Activated T-helper 1 cell treated with anti-CD3 and anti-CD28 coated beads, Interleukin-12 subunit alpha, Interleukin-12 subunit beta, Interleukin-2, Interleukin-4 antibody, amounts not matched to agents 30 ng/mL and 10 ng/mL and 1 ng/mL, durations not matched to agents 14 hours and 24 hours and 36 hours (primary cell): ENCODE measurements at places on chromosomes 13 and 19. TPM values are rescaled to one million over a fixed set of nuclear protein-coding genes. Genes with fewer than 3 reads are reported as not detected.

The MAP4K1 gene
- total RNA-seq = 159 and 182 TPM in 2 replicates

The P2RY11 gene
- 64.4 and 64.9 TPM in 2 replicates for total RNA-seq

The ACER1 gene
- 0.24 TPM in 1 of 2 replicates, not detected in the other for total RNA-seq

DNA sequence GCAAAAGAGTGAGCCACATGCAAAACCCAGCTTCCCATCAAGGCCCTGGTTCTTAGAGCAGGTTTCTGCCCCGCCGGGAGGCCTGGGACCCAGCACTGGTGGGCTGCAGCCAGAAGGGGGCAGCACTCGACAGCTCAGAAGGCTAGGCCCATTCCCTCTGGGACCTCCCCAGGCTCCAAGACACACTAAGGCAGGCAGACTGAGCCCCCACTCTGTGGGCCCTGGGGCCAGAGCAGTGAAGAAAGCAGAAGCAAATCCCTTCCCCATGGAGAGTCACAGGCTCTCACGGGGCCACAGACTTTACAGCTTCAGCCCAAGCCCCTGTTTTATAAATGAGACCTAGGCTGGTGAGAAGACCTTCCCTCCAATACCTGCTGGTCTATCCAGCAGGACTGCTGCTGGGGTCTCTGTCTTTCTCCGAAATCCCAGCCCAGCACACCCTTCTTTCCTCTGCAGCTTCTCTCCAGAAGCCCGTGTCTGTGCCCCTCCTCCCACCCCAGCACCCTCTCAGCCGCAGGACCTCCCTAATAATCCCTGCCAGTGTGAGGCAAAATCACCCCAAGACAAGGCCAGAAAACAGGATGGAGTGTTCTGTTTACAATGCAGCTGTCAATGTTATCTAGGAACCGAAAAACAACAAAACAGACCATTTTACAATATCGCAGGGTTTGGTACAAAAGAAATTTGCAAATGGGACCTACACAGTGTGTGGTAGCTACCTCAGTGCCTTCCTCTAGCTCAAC is 109.3 kb downstream of the ABCC4 start:
- H3K4me3 ChIP-seq = no peak overlapping the region
- H3K36me3 ChIP-seq = peaks cover 2% of the 10 kb centered on the region
- H3K27ac ChIP-seq = no peak overlapping the region
- DNase-seq = peak; percentile 24
- no peaks in the 10 kb centered on the region for H3K27me3 ChIP-seq
- peaks cover 11% of the 10 kb centered on the region for H3K4me1 ChIP-seq

DNA sequence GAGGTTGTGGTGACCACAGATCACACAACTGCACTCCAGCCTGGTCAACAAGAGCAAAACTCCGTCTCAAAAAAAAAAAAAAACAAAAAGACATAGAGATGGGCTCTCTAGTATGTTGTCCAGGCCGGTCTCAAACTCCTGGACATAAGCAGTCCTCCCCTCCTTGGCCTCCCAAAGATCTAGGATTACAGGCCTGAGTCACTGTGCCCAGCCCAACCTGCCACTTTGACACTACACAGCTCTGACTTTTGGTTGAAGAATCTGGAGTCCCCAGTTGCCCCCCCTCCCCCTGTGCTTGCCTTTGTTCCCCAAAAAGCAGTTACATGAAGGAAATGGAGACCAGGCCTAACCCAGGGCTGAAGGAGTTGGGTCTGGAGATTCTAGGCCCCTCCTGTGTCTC is 12.9 kb downstream of the CARM1 start:
- no peak for DNase-seq
- H3K27me3 ChIP-seq = no peaks in the 10 kb centered on the region
- no peak overlapping the region for H3K27ac ChIP-seq
- H3K4me3 ChIP-seq = no peak overlapping the region
- H3K36me3 ChIP-seq = peaks cover 3% of the 10 kb centered on the region
- peaks cover 3% of the 10 kb centered on the region for H3K4me1 ChIP-seq

DNA sequence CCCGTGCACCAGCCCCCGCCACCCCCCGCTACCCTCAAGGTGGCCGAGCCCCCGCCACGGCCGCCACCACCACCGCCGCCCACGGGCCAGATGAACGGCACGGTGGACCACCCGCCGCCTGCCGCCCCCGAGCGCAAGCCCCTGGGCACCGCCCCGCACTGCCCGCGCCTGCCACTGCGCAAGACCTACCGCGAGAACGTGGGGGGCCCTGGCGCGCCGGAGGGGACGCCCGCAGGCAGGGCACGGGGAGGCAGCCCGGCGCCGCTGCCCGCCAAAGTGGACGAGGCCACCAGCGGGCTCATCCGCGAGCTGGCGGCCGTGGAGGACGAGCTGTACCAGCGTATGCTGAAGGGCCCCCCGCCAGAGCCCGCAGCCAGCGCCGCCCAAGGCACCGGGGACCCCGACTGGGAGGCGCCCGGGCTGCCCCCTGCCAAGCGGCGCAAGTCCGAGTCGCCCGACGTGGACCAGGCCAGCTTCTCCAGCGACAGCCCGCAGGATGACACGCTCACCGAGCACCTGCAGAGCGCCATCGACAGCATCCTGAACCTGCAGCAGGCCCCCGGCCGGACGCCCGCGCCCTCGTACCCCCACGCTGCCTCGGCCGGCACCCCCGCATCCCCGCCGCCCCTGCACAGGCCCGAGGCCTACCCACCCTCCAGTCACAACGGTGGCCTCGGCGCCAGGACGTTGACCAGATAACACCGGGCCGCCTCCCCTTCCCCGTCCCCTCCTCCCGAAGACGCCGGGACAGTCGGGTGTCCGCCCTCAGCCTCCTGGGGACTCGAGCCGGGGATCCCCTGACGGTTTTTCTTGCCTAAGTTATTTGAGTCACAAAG is 11.3 kb upstream of the EHD2 start:
- no peaks in the 10 kb centered on the region for H3K27me3 ChIP-seq
- no peak overlapping the region for H3K4me3 ChIP-seq
- no peak for DNase-seq
- H3K4me1 ChIP-seq = no peaks in the 10 kb centered on the region
- peaks cover 10% of the 10 kb centered on the region for H3K36me3 ChIP-seq

- DNase-seq = no peak
- H3K4me1 ChIP-seq = peaks cover 18% of the 10 kb centered on the region
- peak within 1 kb of the TSS; percentile 45 for H3K4me3 ChIP-seq
- peaks cover 68% of the 10 kb centered on the region for H3K27me3 ChIP-seq
Measured at GRCh38 chr19:12834566-12834943, at the start of gene RTBDN. RTBDN (minus strand) TSS chr19:12834579; CDS start chr19:12829979, 4,600 bp downstream.

GRCh38 chr13:44756276-44756810 is 180.2 kb upstream of the TSC22D1 start:
- no peak for DNase-seq
- peaks cover 29% of the 10 kb centered on the region for H3K4me1 ChIP-seq
- peak overlapping the region; percentile 37 for H3K27ac ChIP-seq
- H3K27me3 ChIP-seq = peaks cover 8% of the 10 kb centered on the region
- no peaks in the 10 kb centered on the region for H3K36me3 ChIP-seq
- H3K4me3 ChIP-seq = no peak overlapping the region

- H3K4me1 ChIP-seq = no peaks in the 10 kb centered on the region
- DNase-seq = no peak
- H3K4me3 ChIP-seq = no peak overlapping the region
- no peaks in the 10 kb centered on the region for H3K36me3 ChIP-seq
- H3K27me3 ChIP-seq = peaks cover 4% of the 10 kb centered on the region
Measured at GRCh38 chr19:32233091-32233490, 112.3 kb upstream of the ZNF507 start.

- H3K27me3 ChIP-seq = peaks cover 6% of the 10 kb centered on the region
- no peaks in the 10 kb centered on the region for H3K36me3 ChIP-seq
- no peak overlapping the region for H3K27ac ChIP-seq
- H3K4me3 ChIP-seq = no peak overlapping the region
- no peaks in the 10 kb centered on the region for H3K4me1 ChIP-seq
- DNase-seq = no peak
Measured at GRCh38 chr13:109933476-109933875, 147.1 kb upstream of the IRS2 start.

DNA sequence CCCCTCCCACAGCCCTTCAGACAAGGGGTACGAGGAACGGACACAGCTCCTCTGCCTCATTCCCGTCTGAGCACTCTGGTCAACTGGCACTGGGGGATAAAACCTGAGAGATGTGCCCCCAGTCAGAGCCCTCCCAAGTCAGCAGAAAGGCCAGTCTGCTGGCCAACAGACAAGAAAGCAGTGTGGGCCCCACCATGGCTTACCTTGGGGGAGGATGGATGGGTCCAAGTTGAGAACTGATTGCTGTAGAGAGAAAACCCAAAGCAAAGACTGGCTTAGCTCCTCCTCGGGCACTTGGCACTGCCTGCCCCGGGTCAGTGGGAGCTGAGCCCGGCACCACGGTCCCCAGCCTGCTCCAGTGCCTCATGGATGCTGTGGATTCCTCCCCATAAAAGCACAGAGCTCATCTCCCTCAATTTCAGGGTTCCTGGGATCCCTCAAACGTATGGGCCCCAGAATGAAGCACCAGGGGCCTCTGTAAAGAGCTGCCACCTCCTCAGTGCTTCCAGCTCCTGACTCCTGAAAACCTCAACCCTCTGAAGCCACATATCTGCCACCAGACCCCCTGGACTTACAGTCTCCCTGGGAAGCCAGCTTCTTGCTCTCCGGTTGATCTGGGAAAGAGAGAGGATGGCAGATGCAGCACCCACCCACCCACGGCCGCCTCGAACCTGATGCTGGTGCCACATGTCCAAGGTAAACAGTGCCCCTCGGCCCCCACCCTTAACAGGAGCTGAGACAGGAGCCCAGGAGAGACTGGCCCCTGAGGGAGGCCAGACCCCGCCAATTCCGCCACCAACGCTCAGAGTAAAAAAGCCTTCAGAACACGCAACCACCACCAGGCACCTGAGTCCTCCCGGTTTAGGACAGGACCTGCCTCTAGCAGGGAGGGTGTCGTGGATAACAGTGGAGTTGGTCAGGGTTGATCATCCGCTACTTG is 3.3 kb downstream of the KHSRP start:
- H3K27ac ChIP-seq = no peak overlapping the region
- H3K4me1 ChIP-seq = peaks cover 28% of the 10 kb centered on the region
- no peak for DNase-seq
- H3K36me3 ChIP-seq = peaks cover 28% of the 10 kb centered on the region
- H3K4me3 ChIP-seq = no peak overlapping the region

- no peaks in the 10 kb centered on the region for H3K4me1 ChIP-seq
- peaks cover 1% of the 10 kb centered on the region for H3K27me3 ChIP-seq
- peak; percentile 26 for DNase-seq
- no peak overlapping the region for H3K27ac ChIP-seq
- H3K4me3 ChIP-seq = no peak overlapping the region
- peaks cover 9% of the 10 kb centered on the region for H3K36me3 ChIP-seq
Measured at GRCh38 chr19:991174-991931, 7.2 kb downstream of the WDR18 start.
